Myocyte (in vitro differentiated cells): ENCODE measurements at places on chromosomes 1 and 21. TPM values are rescaled to one million over a fixed set of nuclear protein-coding genes. Genes with fewer than 3 reads are reported as not detected.

ZNF593OS gene
- not detected in 2 replicates for total RNA-seq

FAM167B gene
- 0.53 TPM in 1 of 2 replicates, not detected in the other for total RNA-seq

MARK1 gene
- 0.08 TPM in 1 of 2 replicates, not detected in the other for total RNA-seq

ALX3 gene
- not detected in 2 replicates for total RNA-seq

PCBP3 gene
- total RNA-seq = 1.5 and 1.7 TPM in 2 replicates

OR2L8 gene
- total RNA-seq = not detected in 2 replicates

HSPA13 gene
- total RNA-seq = 38.1 and 45.3 TPM in 2 replicates

BEND5 gene
- 0.21 and 0.29 TPM in 2 replicates for total RNA-seq

PRUNE1 gene
- total RNA-seq = 25.9 and 47.5 TPM in 2 replicates

LRRC53 gene
- total RNA-seq = 0.10 and 0.11 TPM in 2 replicates

SPAG17 gene
- total RNA-seq = not detected in 2 replicates

CFH gene
- total RNA-seq = 142 and 143 TPM in 2 replicates

MROH7 gene
- total RNA-seq = 1.2 and 3.7 TPM in 2 replicates

FASLG gene
- not detected in 2 replicates for total RNA-seq

FCRL2 gene
- not detected in 2 replicates for total RNA-seq

FHAD1 gene
- total RNA-seq = 0.99 and 6.8 TPM in 2 replicates

NOL9 gene
- total RNA-seq = 22.8 and 25.4 TPM in 2 replicates

SLC25A34 gene
- total RNA-seq = 5.2 and 13.0 TPM in 2 replicates

RTCA gene
- 25.0 and 28.9 TPM in 2 replicates for total RNA-seq

C1orf87 gene
- 0.35 and 0.36 TPM in 2 replicates for total RNA-seq

GPR25 gene
- total RNA-seq = not detected in 2 replicates

KLHDC9 gene
- 1.1 and 6.8 TPM in 2 replicates for total RNA-seq

UBASH3A gene
- not detected in 2 replicates for total RNA-seq

CATSPER4 gene
- not detected in 2 replicates for total RNA-seq

PLA2G5 gene
- total RNA-seq = not detected in 2 replicates

LCE1E gene
- not detected in 2 replicates for total RNA-seq

TFF2 gene
- total RNA-seq = not detected in 2 replicates

SEMA4A gene
- total RNA-seq = 1.0 and 1.6 TPM in 2 replicates

RAB25 gene
- not detected in 2 replicates for total RNA-seq

KCND3 gene
- under 0.01 and 0.03 TPM in 2 replicates for total RNA-seq

S100A12 gene
- not detected in 2 replicates for total RNA-seq

RGS4 gene
- total RNA-seq = 14.5 and 21.0 TPM in 2 replicates

S100A7 gene
- not detected in 2 replicates for total RNA-seq

C1orf141 gene
- not detected in 2 replicates for total RNA-seq

KRTAP19-1 gene
- total RNA-seq = not detected in 2 replicates

TFB2M gene
- total RNA-seq = 16.0 and 16.5 TPM in 2 replicates

MPZ gene
- total RNA-seq = 1.7 and 2.8 TPM in 2 replicates

TMEM125 gene
- total RNA-seq = not detected in 2 replicates

RALGPS2 gene
- 43.1 and 44.0 TPM in 2 replicates for total RNA-seq

LHX8 gene
- total RNA-seq = not detected in 2 replicates

FAM163A gene
- not detected in 2 replicates for total RNA-seq

CLDN17 gene
- not detected in 2 replicates for total RNA-seq

FCRL1 gene
- total RNA-seq = not detected in 2 replicates

PPFIA4 gene
- 122 and 180 TPM in 2 replicates for total RNA-seq

LGR6 gene
- total RNA-seq = 0.53 and 0.78 TPM in 2 replicates

THEM5 gene
- not detected in 2 replicates for total RNA-seq

KDF1 gene
- total RNA-seq = not detected in 2 replicates

TXNIP gene
- total RNA-seq = 260 and 398 TPM in 2 replicates

SEC16B gene
- total RNA-seq = 1.8 and 3.3 TPM in 2 replicates

MCOLN3 gene
- 2.9 and 3.0 TPM in 2 replicates for total RNA-seq

KLF18 gene
- not detected in 2 replicates for total RNA-seq

IPO13 gene
- 53.6 and 55.5 TPM in 2 replicates for total RNA-seq

FCRL4 gene
- total RNA-seq = not detected in 2 replicates

COL8A2 gene
- 3.2 and 3.9 TPM in 2 replicates for total RNA-seq

IFNGR2 gene
- total RNA-seq = 24.8 and 33.6 TPM in 2 replicates
